GM13976 (cell line): ENCODE measurements at places on chromosomes 5 and 9.

DNA sequence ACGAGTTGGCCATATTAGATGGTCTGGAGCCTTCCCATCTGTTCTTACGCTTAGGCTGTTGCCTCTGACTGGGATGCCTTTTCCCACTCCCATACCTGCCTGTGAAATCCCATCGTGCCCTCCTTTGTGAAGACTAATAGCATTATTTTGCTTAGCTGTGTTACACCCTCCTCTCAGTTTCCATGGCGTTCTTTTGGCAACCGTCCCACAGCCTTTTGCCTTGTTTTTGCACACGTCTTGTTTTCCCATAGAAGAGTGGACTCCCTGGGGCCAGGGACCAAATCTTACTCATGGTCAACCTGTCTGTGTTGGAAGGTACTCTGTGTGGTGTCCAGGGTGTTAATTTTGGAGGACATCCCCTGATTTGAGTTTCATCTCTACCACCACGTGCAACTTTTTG is 242.1 kb downstream of the HSPA4 start:
- no peak for DNase-seq

GRCh38 chr5:14513266-14513665 is 68.3 kb upstream of the OTULINL start:
- no peak for DNase-seq

- no peak for DNase-seq
Observed at GRCh38 chr5:61302200-61302563, 29.9 kb upstream of the ZSWIM6 start.

DNA sequence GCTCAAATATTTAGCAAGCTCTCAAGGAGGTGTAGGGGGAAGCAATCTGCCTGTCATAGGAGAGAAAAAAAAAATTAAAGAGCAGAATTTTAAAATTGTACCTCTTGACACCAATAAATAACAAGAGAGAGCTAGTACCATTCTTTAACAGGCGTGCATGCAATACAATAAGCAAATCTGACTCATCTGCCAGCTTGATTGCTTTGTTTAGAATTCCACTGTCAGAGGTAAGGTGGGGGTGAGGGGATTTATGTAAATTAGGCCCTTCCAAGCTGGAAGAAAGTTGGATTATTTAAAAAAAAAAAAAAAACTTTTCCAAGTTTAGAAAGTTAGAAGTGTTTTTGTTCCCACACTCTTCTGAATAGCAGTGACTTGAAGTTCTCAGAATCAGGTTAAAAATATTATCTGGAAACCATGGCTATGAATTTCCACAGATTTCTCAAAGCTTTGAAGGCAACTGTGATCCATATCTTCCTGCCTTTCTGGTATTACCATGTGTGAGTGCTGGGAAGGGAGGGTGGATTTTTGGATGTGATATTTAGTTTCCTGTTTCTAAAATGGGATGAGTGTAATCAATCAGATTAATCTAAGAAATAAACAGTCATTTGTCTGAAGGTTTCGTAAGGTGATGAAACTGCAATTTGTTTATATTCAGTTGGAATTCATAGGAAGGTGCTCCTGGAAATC is 477.5 kb downstream of the TLE4 start:
- no peak for DNase-seq
